ENCODE measurements at places on chromosomes 3 and 15.
A peak's percentile ranks its signal among the peaks of the same experiment; 100 is the strongest.

- DNase-seq: no peak
These were observed 81.8 kb upstream of the NANOGP8 start for GRCh38 chr15:35166730-35167359.

GRCh38 chr3:159643406-159643805 lies 345.2 kb upstream of the IL12A start:
- no peak for DNase-seq

- no peak for DNase-seq
These were observed 21.2 kb downstream of the PXK start for GRCh38 chr3:58353722-58354553.

DNA sequence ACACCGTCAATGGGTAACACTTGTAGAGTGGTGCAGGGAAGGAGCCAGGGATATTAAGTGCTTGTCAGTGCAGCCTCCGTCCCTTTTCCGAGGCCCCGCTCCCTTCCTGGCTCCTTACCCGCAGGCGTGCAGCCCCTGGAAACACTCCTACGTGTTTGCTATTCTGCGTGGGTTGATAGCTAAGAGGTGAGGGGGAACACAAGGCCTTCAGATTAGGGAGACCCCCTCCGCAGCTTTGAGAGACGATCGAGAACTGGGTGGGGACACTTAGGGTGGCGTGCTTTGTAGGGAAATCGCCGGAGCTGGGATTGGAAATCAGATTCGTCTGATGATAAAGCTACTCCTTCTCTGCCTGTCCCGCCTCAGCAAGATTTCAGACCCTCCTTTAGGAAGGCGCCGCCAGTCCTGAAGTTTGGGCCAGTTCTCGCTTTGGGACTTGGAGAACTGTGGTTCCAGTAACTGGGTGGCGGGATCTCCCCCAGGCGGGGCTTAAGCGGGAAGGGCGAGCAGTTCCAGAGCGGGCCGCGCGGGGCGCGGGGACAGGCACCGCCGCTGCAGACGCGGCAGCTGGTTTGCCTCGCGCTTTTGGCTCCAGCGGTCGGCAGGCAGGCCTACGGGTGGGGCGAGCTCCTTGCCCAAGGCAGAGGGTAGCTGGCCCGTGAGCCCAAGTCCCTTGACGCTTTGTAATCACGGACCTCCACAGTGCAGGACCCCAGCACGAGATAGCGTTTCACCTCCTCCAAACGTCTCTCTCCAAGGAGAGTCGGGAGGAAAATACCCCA lies 8.0 kb upstream of the FAM107A start:
- DNase-seq: peak; percentile 52

- no peak for DNase-seq
These were observed 9.5 kb downstream of the ZNF280D start for GRCh38 chr15:56723787-56724186.

DNA sequence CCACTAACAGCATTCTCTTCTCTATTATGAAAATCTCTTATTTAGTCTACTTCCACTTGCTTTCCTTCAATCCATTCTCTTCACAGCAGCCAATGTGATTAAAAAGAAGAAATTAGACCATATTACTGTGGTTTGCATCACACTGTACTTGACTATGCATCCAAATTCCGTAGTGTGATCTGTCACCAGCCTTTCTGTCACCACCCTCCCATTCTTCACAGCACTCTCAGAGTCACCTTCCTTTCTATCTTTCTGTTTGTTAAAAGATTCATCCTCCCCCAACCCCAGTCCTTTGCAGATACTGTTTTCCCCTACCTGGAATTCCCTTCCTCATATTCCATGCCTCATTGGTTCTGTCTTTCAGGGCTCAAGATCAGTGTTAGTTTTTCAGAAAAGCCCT lies 55.0 kb upstream of the ABHD10 start:
- DNase-seq: no peak

- no peak for DNase-seq
These were observed 471 bp upstream of the KBTBD8 start for GRCh38 chr3:66997560-66998112.

DNA sequence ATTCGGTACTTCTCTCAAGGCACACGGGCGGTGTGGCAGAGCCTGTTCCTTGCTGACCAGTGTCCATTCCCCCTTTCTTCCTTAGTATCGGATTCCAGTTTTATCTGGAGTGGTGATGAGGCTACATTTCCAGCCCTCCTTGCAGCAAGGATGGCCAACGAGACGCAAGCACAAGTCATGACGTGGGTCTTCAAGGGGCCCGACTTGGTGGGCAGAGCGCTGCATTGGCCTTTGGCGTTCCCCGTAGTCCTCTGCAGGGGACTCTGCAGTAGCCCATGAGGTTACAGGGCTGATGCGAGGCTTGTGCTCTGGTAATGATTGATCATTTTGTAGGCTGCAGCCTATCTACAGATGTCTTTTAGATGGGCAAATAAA lies 194.5 kb downstream of the OPA1 start:
- DNase-seq: no peak

GRCh38 chr3:170689893-170690660 lies 104.2 kb upstream of the SLC7A14 start:
- peak; percentile 5 for DNase-seq

DNA sequence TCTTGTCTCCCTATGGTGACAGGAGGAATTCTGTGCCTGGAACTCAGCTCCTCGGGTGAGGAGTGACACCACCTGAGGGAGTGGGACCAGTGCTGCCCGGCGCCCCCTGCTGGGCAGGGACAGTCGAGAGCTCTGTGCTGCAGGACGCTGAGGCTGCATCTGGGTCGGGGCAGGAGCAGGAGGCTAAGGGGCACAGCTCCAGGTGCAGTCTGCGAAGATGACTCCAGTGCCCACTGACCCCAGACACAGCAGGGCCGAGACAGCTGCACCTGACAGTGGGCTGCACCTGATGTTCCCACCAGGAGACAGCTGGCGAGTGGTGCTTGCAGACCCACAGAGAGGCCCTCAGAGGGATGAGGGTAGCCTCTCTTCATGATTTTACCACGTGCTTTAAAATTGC lies 152.9 kb downstream of the ATP10A start:
- DNase-seq: peak; percentile 41

GRCh38 chr3:114609973-114610630 lies 316.3 kb downstream of the TIGIT start:
- no peak for DNase-seq

DNA sequence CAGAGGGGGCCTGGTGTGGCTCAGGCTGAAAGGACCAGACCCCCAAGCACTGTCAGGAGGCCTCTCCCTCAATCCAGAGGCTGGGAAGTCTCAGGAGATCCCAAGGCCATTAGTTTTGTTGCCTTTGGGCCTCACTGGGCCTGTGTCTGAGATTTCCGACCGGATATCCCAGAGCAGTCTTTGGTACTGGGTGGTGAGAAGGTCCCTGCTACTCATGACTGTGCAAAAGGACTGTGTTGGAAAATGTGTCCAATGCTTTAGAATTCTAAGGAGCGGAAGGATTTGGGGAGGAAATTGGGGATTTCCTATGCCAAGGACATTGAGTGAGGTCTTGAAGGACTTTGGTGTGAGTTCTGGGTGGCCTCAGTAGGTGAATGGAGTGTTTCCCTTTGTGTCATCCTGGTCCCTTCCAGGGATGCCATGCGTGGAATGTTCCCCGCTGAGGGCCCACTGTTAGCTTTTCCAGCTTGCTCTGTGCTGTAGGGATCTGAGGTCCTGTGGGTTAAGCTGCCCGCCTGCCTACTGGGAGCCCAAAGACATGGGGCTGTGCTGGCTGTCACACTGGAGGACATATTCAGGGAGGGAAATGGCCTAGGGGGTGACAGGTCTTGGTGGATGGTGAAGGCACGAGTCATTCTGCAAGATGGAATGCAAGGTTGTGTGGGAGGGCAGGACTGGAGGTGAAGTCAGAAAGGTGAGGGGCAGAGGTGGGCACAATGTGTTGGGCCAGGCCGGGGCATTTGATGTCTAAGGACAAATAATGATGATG lies 16.4 kb downstream of the SMAD6 start:
- no peak for DNase-seq

DNA sequence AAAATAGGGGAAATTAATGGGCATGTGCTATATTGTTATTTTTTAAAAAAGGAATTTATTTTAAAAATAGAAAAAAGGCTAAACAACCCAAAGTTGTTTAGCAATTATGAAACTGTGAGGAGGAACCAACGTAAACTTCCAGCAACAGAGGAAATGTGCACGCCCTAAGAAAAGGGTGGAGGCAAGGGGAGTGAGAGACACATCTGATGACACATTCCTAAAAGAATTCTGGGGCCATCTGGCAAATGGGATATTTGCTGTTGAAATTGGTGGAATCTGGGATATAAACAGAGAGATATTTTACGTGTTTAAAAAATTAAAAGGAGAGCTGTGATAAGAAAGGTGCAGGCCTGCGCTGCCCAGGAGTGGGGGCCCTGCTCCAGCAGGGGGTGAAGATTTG lies 50.8 kb upstream of the MUC13 start:
- no peak for DNase-seq

DNA sequence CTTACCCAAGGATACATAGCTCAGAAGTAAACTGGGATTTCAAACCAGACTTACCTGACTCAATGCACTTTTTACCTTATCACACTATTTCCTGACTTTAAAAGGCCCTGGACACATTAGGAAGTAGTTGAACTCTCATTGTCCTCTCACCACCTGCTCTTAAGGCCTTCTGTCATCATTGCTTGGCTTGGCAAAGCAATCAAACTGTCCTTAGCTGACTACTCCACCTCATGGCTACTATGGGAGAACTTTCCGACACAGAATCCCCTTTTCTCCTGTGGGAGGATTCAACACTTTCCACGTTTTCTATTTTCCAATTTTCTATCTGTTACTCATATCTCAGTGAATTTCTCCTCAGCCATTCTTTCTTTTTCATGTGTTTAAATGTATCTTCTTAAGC lies 55.4 kb downstream of the ZNF148 start:
- no peak for DNase-seq

DNA sequence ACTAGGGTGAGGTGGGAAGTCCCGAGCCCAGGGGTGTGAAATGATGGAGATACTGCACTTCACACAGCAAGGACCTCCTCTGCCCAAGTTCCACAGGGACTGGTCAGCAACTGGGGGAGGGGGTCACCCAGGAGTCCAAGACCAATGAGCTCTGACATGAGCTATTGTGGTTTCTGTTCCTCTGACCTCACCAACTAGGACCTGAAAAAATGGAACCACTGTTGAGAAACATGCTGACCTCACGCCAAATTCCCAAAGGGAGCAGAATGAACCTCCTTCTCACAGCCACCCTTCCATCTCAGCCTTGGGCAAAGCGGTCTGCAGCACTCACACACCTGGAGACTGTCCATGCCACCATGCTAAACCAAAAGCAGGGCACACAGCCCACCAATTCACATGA lies 69.3 kb downstream of the LRIG1 start:
- no peak for DNase-seq

DNA sequence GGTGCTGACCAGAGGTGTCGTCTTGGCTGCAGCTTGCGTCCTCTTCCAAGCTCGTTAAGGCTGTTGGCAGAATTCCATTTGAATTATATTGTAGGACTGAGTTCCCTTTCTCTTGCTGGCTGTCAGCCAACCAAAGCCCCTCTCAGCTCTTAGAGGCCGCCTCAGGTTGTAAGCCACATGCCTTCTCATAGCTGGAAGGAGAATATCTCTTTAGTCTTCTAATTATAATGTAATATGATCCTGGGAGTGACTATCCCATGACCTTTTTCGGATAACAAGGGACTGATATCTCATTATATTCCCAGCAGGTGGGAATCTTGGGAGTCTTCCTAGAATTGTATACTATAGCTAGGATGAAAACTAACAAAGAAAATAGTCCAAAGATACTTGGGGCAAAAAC lies 4.8 kb downstream of the SCG5 start:
- no peak for DNase-seq

DNA sequence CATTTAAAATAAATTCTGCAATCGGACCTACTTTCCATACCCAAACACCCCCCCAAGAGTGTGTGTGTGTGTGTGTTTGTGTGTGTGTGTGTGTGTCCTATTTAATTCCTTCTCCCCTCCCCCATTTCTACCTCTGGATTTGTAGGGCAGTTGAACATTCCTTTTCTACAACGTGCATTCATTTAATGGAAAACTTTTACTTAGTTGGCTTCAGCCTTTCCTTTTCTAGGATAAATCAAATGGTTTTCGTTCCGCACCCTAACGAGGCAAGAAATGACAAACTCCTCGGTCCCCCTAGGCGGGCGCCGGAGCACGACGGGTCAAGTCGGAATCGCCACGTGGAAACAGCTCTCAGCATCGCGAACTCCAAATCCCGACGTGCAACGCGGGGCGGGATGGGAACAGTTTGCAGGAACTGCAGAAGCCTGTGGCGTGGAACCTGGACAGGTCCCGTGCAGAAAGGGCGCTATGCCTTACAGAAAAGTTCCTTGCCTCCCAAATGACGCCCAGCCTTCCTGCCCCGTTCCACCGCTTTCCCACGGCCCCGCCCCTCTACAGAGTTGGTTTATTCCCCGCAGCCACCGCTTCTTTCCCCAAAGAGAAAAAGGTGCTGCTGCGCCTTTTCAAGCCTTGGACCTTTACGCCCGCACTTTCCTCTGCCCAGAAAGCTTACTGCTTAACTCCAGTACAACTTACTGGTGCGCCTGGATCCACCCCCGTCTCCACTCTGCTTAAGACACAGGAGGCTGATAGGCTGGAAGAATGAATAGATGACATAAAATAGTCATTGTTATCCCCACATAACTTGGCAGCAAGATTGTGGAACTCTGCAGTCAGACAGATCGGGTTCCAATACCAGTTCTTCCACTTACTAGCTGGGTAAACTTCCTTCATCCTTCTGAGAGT lies 1.1 kb upstream of the EIF2B5 start:
- DNase-seq: peak; percentile 43

DNA sequence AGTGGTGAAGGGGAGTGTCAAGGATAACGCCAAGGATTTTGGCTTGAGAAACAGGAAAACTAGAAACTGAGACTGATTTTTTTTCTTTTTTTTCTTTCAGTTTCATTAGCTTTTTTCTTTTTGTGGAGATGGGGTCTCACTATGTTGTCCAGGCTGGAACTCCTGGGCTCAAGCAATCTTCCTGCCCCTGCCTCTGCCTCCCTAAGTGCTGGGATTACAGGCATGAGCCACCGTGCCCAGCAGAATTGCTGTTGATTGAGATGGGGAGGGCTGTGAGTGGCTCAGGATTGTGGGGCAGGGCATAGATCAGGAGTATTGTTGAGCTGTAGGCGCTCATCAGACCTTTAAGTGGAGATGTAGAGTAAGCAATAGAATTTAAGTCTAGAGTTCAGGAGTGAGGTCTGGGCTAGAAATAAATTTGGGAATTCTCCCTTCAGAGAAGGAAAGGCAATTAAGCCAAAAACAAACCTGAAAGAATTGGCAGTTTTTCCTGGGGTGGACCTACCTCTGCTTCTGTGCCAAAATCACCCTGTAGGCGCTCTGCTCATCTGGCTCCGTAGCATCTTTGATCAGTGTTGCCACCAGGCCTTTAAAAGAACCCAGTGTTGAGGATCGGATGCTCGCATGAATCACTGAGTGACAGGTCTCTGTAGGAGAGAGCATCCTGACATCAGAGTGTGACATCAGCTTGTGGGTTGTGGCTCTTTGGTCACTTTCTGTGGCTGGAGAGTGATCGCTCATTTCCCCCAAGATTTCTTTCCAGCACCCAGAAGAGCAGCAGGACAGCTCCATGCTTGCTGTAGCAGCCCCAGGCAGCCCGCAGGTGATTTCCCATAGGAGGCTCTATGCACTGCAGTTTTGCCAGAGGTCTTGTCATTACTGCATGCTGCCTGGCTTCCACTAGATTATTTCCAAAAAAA lies 15.8 kb downstream of the ABHD17C start:
- peak; percentile 43 for DNase-seq

GRCh38 chr3:71029770-71030169 lies 553.8 kb downstream of the FOXP1 start:
- DNase-seq: no peak
